ENCODE measurements at places on chromosomes 16 and 17.

- DNase-seq: no peak
Measured at GRCh38 chr16:83648347-83648746, 159.4 kb upstream of the HSBP1 start.

- no peak for DNase-seq
Measured at GRCh38 chr16:1444730-1445517, 568 bp upstream of the CCDC154 start.

DNA sequence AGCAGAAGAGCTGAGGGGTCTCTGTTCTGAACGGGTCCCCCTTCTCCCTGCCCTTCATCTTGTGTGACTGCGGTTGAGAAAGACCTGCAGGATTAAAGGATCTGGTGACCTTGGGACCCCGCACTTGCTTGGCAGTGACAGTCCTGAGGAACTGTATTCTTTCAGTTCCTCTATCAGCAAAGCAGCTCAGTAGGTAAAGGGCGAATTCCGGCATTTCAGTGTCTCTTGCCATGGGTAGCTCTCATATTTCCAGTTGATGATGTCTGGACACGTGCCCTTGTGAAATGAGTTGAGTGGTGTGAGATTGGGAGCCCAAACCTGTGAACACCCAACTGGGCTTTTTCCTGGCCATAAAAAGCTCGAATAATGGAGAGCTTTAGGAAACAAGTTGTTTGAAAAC is 135.7 kb downstream of the PRKCA start:
- DNase-seq: no peak

DNA sequence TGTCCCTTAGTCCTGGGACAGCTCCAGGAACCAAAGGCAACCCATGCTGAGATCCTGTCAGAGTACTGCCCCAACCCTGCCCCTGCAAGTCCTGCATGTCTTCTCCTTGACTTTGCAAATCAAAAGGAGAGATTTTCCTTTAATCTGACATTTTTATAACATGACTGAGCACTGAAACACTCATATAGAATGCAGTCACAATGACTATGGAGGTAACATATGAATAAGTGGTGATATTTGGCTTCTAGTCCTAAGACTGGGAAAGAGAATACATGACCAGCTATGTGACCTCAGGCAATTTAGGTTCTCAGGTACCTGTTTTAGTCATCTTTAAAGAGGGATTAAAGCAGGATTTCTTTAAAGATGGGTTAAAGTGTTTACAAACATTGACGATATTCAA is 941.6 kb upstream of the CDH8 start:
- DNase-seq: no peak

GRCh38 chr17:57461082-57461481 is 204.8 kb downstream of the MSI2 start:
- no peak for DNase-seq

DNA sequence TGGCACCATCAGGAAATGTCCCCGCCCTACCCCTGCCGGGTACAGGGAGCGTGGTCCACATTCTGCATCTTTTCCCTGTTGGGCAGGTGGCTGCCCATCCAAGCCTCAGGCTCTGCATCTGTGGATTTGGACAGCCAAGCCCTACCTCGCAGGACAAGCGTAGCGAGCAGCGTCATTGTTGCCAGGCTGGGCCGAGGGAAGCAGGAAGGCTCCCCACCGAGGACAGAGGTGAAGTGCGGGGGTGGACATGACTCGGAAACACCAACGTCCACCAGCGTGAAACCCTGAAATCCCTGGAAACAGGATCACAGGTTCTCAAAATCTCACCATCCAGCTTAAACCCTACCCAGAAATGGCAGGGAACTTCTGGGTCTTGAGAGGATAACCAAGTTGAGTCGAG is 73.6 kb downstream of the SOCS1 start:
- no peak for DNase-seq

DNA sequence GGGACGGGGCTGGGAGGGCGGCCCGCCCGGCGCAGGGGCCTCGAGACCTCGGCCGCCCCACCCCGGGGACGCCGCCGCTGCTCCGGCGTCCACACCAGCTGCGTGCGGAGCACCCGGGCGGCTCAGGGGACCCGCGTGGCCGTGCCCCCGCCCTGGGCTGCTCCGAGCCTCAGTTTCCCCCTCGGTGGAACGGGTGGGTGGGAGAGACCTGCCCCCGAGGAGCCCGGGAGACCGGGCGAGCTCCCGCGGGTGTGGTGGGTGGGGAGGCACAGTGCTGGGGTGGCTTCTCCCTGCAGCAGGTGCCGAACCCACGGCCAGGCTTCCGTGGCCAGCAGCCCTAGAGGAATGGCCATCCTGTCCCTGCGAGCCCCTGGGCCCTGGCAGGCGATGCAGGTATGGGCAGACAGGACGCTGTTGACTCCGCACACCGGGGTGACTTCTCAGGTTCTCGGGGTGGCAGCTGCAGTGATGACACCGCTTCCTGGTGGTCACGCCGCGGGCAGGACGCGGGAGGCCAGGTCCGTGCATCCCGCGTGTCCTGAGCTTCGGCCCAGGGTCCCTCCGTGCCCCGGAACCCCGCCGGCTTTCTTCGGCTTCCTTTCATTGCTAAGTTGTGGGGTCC is 677 bp downstream of the DEF8 start:
- DNase-seq: no peak

DNA sequence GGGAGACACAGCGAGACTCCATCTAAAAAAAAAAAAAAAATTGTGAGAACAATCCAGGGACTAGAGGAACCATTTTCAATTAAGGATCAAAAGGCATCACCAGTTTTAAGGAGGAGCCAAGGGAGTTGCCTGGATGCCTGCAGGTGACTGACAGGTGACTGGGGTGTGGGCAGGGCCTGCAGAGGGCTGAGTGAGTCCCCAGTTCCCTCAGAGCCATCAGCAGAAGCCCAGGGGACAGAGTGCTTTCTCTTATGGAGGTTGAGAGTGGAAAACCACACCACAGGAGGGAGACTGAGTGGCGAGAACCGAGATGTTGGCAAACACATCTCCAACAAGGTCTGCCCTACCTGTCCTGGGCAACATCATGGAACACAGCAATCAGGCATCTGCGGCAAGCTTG is 27.1 kb upstream of the CREBBP start:
- no peak for DNase-seq

DNA sequence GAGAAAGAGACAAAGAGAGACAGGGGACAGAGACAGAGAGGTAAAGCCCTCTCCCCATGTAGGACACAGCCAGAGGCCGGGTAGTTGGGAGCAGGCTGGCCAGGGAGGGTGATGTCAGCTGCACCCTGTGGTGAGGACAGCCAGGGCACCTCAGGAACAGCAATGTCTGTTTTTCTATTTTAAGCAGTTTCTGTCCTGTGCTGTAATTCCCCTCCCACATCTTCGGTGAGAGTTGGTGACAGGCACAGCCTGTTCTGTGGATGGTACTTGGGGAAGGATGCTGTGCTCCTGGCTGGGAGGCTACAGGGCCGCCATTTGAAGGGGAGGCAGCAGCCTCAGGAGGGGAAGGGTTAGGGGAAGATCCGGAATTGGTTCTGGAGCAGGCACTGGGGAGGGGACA is 163.5 kb downstream of the SDK2 start:
- DNase-seq: no peak

- DNase-seq: no peak
Measured at GRCh38 chr16:3909791-3910583, 29.5 kb upstream of the CREBBP start.

GRCh38 chr17:59370593-59371299 is 39.3 kb downstream of the YPEL2 start:
- no peak for DNase-seq

DNA sequence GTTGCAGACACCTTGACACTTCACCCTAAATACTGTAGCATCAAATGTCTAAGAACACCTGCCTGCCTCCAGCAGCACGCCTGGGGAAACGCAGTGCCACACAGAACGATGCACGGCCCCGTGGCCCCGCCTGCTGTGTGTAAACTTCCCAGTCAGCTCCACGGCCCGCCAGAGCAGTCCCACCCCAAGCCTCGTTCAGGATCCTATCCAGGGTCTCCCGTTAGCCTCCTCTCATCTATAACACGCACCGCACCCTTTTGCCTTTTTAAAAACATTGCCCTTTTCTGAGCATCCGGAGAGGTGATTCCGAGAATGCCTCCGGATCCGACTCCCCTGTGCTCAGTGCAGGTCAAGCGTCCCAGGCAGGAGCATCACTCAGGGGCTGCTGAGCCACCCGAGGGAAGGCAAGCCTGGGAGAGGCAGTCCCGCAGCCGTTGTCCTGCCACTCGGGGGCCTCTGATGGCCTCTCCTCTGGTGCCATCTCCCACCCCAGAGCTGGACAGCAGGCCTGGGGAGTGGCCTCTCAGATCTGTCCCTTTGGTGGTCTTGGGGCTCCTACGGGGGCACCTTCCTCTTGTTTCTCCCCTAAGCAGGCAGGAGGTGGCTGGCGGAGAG is 37.9 kb upstream of the SLC38A10 start:
- no peak for DNase-seq

DNA sequence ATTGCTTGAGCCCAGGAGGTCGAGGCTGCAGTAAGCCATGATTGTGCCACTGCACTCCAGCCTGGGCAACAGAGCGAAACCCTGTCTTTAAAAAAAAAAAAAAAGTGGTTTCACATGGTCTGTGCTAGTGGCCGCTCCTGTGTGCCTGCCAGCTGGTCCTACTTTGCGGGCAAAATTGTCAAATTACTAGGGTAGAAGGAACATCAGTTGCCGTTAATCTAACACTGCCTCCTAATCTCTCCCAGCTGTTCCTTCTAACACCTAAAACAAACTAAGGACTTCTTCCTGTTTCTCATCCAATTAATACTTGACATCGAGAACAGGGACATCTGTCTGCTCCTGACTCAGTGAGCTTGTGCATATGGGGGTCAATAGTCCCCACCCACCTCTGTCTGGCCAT is 23.9 kb downstream of the TMEM11 start:
- no peak for DNase-seq

GRCh38 chr16:3488801-3489200 is 6.5 kb downstream of the C16orf90 start:
- DNase-seq: no peak

GRCh38 chr16:88967830-88968588 is 9.0 kb downstream of the CBFA2T3 start:
- DNase-seq: no peak

- DNase-seq: peak; percentile 84
Measured at GRCh38 chr16:24609740-24610415, 70.5 kb downstream of the RBBP6 start.

GRCh38 chr17:57468932-57469775 is 212.8 kb downstream of the MSI2 start:
- no peak for DNase-seq

DNA sequence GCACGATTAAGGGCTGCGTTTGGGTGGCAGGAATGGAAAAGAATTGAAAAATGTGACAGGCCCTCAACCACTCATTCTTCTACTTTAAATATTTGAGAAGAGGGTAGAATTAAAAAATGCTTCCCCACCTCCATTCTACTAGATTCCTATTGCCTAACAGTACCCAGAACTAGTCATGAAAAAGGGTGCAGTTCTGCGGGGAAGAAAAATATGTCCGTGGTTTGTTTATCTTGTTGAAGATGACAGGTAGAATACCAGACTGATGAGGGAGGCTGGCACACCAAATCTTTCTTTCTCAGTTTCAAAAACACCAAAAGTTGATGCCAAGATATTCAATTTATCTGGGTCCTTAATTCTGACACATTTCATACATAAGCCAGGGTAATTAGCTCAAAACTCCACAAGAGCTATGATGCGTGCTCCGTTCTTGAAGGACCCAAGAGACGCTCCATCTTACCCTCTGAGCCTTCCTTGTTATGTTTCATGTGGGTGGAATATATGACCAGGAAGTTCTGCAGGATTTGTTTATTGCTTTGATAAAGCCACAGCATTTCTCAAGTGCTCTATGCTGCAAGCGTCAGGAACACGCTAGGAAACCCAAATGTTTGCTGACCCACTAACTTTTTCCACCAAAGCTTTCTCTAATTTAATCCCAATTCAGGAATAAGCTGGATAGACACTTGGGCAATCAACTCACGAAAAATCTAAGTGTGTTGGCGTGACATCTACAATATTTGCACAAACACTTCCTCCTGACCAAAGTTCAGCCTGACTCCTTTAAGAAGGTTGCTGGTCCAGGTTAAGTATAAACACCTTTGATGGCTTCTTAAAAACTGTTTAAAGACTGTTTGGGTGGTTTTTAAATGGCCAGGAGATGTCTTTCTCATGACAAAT is 20.6 kb upstream of the GAN start:
- no peak for DNase-seq

- no peak for DNase-seq
Measured at GRCh38 chr16:58028541-58029070, 3.1 kb downstream of the MMP15 start.

- DNase-seq: no peak
Measured at GRCh38 chr17:66175892-66176291, 16.0 kb downstream of the CEP112 start.

- no peak for DNase-seq
Measured at GRCh38 chr16:69431948-69432468, 7.6 kb downstream of the CYB5B start.

All from nucleus accumbens (tissue), 56 donors.